ENCODE measurements at places on chromosomes 1 and 21. TPM values are rescaled to one million over a fixed set of nuclear protein-coding genes. Genes with fewer than 3 reads are reported as not detected.

DNA sequence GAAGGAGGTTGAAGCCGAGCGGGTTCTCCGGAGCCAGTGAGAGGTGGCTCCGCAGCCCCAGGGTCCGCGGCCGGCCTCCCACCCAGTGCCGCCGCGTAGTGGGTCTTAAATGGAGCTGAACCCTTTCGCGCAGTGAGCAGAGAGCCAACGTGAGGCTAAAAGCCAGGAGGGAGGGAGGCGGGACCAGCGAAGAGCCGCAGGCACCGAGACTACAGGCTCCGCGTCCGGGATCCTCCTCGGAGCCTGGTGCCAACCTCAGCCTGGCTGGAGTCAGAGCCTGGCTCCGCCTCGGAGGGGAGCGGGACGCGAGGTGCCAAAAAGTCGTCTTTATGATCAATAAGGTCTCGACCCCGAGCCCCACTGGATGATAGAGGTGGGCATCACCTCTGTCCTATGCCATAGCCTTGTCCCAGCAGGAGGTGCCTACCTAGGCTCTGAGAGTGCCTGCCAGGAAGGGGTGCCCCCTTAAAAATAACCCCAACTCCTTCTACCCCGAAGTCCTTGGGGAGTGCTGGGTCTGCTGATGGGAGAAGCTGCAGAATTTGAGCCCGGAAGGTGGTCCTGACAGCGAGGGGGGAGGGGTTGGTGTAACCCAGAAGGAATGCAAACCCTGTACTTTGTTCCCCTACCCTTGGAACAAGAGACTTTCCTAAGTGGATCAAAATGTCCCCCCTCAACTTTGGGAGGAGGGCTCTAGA is 1.6 kb downstream of the IGSF21 start:
- DNase-seq: no peak

- DNase-seq: no peak
These were observed 150.6 kb downstream of the MRPL39 start for GRCh38 chr21:25456672-25457071.

GRCh38 chr1:182713492-182713891 is 29.1 kb upstream of the RGS8 start:
- no peak for DNase-seq

GRCh38 chr1:53572815-53573173 is 113.6 kb downstream of the DMRTB1 start:
- DNase-seq: no peak

DNA sequence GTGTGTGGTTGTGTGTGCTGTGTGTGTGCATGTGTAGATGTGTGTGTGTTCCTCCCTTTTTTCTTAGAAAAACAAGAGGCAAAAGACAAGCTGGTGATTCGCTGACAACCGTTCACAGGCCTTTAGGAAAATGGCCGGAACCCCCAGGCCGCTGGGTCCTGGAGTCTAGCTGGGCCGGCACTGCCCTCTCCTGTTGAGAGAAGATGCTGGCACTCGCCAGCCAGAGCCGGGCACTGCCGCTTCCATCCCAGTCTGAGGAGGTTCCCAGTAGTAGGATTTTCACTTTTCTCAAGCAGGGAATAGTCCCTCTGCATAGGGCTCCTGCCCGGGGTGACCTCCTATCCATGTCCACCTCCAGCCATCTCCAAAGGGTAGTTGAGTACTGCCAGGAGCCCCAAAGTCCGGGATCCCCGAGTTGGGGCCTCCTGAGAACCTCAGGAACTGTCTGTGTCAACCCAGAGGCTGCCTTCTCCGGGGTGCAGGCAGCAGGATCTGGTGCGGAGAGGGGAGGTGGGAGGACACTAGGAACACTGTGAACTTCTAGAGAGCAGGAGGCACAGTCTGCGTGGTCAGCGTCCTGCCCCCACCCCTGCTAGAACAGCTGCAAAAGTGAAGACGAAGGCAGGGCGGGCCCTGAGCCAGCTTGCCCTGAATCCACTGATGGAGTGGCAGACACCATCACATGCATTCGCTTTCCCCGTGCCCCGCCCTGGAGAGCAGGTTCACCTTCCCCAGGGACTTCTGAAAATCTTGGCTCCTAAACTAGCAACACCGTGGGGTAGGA is 44.1 kb upstream of the ARHGEF16 start:
- DNase-seq: no peak

DNA sequence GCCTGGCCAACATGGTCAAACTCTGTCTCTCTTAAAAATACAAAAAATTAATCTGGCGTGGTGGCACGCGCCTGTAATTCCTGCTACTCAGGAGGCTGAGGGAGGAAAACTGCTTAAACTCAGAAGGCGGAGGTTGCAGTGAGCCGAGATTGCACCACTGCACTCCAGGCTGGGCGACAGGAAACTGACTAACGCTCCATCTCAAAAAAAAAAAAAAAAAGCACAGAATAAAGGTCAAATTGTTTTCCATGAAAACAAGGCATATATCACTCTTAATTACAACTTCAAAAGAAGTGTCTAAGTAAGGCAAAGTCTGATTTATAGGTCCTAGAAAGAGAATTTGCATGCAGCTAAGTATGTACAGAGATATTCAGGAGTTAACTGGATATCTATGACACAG is 25.6 kb downstream of the EYA3 start:
- DNase-seq: no peak

DNA sequence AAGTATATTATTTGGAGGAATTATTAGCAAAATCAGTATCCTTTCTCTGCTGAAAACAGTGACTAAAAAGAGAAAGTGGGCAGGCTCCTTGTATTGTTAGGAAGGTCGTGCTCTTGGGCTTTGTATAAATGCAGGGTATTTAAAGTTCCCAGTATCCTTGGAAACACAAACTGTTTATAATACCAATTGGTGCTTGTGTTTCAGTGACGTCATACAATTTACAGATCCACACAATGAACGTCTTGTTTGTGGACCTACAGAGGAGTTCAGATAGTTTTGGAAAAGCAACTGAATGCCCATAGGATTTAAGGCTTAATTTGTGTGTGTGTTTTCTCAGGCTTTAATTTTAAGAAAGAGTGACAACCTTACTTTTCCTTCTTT is 168.2 kb downstream of the RASAL2 start:
- no peak for DNase-seq

DNA sequence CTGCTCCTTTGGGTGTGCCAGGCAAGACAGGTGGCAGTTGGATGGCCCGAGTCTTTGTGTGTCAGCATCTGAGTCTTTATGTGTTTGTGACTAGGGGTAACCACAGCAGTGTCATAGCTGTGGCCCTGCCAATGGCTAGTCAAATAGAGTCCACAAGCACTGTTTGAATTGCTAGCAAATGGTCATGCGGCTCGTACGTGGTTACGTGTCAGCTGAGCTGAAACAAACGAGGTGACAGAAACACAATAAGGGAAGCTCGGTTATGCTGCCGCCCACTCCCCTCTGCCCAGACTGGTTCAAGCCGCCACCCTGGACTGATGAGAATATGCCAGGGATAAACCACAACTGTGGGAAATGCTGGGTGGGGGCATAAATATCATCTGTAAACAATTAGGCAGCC is 174.3 kb upstream of the LMO4 start:
- DNase-seq: no peak

MECR gene
- 15.6 TPM for total RNA-seq

All from chondrocyte (in vitro differentiated cells).